ENCODE measurements at places on chromosomes 11 and 22.

GRCh38 chr11:112903340-112903739, 57.9 kb upstream of the NCAM1 start:
- DNase-seq = no peak

DNA sequence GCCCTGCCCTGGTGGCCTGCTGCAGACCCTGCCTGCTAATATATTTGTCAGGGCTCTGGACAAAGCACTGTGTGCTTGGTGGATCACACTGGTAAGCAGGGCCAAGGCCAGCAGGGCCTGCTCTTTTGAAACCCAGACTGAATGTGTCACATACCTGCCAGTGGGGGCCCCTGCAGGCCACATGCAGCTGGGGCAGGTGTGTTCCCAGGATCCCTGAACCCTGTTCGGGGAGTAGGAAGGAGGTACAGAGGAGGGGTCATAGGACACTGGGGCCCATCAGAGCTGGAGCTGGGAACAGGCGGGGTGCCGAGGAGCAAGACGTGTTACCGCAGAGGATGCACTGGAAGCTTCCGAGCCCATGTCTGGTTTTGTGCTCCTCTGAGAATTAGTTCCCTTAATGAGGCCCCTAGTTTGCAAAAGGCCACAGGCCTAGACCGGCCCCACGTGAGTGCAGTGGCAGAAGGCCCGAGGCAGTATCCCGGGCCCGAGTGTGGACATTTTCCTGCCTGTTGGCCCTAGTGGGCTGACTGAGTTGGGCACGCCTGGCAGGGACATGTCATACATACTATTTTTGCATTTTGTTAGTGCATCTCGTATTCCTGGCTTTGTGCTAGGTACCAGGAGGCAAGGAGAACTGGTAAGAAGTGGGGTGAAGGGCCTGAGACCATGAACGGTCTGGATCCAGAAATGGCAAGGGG, 11.2 kb upstream of the ACR start:
- no peak for DNase-seq

DNA sequence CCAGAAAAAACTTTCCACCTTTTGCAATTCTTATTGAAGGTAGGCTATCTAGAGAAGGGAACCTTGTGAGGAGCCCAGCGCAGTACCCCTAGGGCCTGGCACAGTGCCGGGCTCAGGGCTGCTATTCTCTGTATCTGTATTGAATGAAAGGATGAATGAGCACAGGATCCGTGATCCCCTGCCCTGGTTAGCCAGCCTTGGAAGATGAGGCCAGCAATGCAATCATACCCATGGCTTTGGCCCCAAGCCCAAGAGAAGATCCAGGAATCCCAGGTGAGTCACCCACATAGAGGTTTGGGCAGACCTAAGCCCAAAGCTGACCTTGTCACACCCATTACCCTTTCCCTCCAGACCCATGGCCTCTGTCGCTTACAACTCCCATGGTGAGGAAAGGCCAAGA, 92.5 kb upstream of the CD82 start:
- no peak for DNase-seq

DNA sequence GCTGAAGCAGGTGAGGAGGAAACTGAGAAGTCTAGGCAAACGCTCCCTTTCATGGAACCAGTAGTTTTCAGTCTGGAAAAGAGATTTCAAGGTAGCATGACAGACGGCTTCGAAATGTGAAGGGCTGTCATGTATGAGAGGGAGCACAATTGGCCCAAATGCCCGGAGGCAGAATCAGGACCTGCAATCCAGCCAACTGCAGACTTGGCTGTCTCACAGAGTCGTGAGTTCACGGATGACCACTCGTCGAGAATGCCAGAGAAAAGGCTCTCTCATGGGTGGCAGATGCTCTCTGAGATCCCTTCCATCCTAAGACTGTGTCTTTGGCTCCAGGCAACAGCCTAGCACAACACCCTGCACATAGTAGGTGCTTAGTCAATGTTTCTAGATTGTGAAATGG, 134.8 kb downstream of the DSCAML1 start:
- no peak for DNase-seq

- DNase-seq = no peak
These were observed 39.3 kb upstream of the BSX start for GRCh38 chr11:123020968-123021367.

DNA sequence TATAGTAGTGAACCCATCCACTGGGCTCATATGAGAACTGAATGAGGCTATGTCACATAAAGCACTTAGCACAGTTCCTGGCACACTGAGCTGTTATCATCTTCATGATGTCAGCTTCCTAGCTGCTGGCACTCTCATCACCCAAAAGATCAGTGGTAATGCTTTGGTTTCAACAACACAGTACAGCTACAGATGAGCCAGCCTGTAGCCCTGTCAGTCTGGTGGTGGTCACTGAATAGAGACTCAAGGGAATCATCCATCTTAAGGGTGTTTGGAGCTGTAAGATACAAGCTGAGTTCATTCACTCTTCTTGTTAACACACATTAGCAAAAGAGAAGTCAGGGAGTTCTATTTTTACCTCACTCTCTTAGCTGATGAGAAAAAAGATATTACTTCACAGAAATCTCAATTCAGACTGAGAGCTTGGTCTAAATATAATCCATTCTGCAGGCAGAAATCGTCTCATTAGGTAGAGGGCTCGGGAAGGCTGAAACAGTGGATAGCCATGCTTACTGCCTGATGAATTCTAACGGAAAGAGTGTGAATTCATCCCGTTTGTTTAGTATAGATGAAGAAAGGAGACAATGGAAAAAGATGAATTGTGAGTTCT, 6.3 kb upstream of the SLC1A2 start:
- DNase-seq = no peak

DNA sequence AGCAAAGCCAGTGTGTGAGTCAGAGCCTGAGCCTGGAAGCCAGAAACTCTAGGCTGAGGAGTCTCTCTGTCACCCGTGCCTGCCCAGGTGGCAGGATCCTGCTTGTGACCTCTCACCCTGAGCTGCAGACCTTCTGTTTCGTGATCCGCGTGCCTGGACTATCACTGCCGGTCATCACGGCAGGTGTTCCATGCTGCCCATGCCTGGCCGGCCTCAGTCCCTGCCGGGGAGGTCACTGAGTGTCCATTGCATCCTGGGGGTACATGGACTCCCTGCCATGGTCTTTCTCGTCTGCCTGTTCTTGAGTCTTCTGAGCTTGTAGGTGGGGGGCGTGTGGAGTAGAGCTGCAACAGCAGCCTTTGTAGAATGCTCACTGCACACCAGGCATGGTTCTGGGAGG, 1032.4 kb downstream of the TBC1D22A start:
- DNase-seq = no peak

DNA sequence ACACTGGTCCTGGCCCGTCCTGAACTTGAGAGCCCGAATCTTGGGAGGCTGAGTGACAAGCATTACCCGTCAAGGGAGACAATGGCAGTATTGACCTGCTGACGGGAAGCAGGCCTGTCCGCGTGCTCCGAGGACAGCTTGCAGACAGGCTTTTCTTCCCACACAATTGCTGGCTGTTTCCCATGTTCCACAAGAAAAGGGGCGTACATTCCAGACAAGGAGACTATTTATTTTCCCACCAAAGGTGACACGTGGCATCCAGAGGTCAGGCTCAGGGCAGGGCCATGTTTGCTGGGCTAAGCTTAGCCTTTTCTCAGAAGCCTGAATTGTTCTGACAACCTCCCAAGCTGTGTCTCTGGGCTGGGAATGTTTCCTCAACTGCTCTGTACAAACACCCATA, 86.9 kb upstream of the SPON1 start:
- DNase-seq = no peak

DNA sequence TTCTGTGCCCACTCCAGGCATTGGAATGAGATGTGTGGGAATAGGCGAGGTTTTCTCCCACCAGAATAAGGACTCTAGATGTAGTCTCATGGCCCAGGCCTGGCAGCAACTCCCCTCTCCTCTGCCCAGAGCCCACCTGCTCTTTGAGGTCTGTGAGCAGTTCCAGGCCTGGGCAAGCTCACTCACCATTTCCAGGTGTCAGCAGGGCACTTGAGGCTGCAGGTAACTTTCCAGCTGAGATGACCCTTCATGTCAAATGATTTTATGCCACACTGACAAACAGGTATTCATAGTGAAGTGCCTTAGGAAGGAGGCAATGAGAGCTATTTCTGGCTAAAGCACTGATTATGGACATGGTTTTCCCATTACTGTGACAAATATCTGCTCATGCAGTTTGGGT, 123.3 kb upstream of the CCDC90B start:
- DNase-seq = no peak

DNA sequence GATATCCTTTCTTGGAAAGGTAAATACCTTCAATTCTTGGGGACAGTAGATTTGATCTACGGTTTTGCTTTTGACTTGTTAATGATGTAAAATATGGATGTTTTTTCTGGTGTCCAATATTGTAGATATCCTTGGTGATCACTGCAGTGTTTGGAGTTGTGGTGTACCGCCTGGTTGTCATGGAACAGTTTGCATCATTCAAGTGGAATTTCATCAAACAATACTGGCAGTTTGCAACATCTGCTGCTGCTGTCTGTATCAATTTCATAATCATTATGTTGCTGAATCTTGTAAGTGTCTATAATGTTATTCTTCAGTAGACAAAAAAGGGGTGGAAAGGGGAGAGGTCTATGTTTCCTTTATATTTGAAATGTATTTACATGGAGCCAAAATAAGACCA, 27.4 kb upstream of the MUC15 start:
- DNase-seq = no peak

DNA sequence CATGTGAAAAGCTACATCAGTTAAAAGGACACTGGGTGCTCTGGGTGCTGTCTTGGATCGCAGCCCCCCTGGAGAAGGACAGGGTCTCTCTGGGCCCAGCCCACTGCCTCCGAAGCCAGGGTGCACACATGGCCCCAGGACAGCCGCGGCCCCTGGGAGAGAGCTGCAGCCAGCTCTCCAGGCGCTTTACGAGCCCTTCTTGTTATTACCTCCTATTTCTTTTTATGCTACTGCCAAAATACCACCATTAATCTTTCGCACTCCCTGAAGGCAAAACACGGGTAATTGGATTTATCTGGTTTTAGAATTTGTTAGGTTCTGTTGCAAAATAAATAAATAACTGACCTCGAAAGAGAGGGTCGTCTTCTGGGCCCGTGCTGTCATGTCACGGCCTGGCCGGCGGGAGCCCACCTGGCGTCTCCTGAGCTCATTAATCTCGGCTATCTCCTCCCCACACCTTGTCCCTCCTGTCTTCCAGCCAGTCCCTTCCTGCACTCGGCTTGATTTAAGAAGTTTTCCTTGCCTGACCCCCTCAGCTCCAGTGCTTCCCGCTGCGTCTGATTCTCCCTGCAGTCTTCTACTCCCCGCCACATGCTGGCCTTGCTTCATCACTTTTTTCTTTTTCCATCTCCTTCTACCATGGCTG, 611.7 kb downstream of the OPCML start:
- no peak for DNase-seq

GRCh38 chr11:23990346-23991164, 506.3 kb upstream of the LUZP2 start:
- DNase-seq = no peak

DNA sequence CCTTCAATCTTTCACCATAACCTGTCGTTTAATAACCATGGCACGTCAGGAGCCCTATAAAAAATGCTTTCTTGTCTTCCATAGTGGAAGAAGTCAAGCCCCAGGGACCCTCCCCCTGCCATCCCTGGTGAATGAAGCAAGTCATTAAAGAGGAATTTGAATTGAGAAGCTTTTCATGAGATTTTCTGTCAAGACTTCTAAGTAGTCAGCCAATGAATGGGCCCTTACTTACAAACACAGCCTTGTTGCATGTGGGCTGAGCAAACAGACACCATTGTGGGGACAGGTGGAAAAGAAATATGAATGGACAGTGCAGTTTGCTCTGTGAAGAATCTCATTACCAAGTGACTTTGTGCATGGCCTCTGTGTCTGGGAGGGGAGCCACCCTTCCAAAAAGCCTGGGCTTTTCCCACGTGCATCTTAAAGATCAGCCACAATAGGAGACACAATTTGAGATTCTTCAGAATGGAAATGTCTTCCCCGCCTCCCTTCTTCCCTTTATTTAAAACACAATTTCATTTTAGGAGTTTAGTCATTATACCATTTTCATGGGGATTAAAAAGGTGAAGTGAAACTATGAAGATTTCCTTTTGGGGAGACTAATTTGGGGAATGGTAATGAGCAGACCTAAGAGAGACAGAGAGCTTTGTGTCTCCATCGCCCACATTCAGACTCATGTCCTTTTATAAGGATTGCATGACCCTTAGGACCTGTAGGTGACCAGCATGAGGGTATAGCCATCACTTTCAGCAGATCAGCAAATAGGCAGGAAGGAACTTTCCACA, 152.0 kb downstream of the LRRC4C start:
- no peak for DNase-seq

- DNase-seq = no peak
These were observed 3.8 kb downstream of the CD81 start for GRCh38 chr11:2380807-2381350.

GRCh38 chr22:28112190-28112544, 193.1 kb upstream of the PITPNB start:
- no peak for DNase-seq

GRCh38 chr22:46432164-46433068, 96.9 kb downstream of the TRMU start:
- no peak for DNase-seq

DNA sequence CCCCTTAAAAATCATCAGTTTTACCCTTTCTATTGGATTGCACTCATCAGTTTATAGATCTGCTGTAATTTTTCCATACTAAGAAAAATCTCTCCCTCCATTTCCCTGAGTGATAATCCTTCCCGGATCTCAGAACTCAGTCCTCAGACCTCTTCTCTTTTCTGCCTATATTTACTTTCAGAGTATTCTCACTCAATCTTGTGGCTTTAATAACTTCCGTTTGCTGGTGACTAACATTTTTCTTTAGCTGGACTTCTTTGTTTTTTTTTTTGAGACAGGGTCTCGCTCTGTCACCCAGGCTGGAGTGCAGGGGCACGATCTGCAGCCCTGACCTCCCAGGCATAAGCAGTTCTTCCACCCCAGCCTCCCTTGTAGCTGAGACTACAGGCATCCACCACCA, 10.4 kb downstream of the ATXN10 start:
- DNase-seq = no peak

DNA sequence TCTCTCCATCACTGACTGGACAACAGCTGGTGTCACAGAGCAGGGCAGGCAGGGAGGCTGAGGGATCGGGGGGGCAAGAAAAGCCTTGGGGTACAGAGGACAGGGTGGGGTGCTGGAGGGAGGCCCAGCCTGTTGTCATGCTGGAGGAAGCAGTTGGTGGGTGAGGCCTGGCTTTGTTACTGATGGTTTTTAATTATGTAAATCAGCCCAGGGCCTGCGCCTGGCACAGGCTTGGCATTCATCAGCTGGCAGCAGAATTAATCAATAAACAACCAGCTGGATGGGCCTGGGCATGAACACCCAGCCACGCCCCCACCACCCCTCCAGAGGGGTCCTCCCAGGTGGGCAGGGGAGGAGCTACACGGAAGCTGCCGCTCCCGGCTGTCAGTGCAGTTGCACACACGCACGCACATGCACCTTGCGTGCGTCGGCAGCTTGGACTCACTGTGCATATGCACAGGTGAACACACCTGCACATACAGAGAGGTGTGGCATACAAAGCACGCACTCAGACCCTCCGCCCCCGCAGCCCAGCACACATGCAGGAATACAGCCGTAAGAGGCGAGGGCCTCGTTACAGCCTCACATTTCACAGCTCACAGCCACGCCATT, 21.3 kb upstream of the ELFN2 start:
- DNase-seq = no peak

GRCh38 chr11:46672381-46672839, 28.0 kb downstream of the ARHGAP1 start:
- no peak for DNase-seq

Data from stimulated activated CD8-positive, alpha-beta memory T cell treated with anti-CD3 and anti-CD28 coated beads, Interleukin-12 subunit alpha, Interleukin-12 subunit beta, amount 100 ng/mL, for 4 hours (primary cell).